ENCODE measurements at places on chromosomes 4 and X.

- DNase-seq: no peak
These were observed 112.1 kb downstream of the CDKL5 start for GRCh38 chrX:18537524-18537923.

DNA sequence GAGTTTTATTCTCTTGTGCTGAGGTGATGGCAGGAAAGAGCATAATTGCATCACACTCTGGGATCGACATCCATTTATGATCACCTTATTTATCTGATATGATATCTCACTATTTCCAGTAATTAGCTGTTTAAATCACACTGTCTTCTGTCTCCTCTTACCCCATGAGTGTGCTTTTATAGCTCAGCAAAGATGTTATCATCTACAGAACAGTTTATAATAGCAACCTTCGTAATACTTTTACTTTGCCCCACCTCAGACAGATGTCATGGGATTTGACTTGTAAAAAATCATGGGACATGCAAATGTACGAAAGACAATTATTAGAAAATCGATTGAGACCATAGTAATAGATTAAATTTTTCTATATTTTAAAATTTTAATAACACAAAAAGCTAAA is 1122.3 kb upstream of the PCDH10 start:
- DNase-seq: no peak

GRCh38 chr4:28702571-28702970 is 1841.9 kb downstream of the STIM2 start:
- DNase-seq: no peak

- DNase-seq: no peak
These were observed 75.9 kb downstream of the NAA11 start for GRCh38 chr4:79249881-79250503.

GRCh38 chr4:101127176-101127790 is 220.0 kb downstream of the PPP3CA start:
- no peak for DNase-seq

- DNase-seq: no peak
These were observed 9.4 kb downstream of the FNIP2 start for GRCh38 chr4:158778156-158778711.

DNA sequence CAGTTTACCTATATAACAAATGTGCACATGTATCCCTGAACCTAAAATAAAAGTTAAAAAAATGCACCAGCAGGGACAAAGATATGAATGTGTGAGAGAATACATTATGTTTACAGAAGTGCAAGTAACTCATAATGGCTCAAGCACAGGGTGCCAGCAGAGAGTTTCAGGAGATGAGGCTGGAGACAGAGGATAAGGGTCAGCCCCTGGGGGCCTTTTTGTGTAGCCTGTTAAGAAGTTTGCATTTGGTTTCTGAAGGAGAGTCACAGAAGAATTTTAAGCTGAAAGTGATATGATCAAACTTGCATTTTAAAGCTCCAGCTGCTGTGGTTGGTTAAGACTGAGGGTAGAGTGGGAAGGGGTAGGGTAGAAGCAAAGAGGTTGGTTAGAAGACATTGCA is 48.6 kb upstream of the CAPN6 start:
- DNase-seq: no peak

GRCh38 chr4:31741326-31741725 is 1021.2 kb downstream of the PCDH7 start:
- DNase-seq: no peak

DNA sequence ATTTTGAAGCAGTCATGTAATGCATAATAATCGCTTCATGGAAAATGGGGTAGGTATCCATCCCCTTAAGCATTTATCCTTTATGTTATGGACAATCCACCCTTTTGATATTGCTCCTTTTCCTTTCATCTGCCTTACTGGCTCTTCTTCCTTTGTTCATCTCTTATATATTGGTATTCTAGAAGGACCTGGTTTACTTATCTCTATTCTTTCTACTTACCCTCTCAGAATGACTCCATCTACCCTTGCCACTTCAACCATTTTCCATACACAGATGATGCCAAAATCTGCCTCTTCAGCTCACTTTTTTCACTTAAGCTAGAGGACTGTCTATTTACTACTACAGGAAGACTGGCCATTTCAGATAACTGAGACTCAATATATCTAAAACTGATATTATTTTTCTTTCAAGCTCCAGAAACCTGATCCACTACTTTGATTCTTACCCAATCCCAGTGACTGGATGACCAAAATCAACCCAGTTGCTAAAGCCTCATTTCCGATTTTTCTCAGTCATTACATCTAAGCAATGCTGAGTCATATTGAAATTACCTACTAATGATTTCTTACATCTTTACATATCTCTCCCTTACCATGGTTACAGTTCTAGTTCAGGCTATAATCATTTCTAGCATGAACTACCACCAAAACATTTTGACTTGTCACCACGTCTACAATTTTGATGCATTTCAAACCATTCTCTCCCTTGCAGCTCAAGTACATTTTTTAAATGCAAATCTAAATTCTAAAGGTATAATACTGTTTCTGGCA is 93.7 kb downstream of the FAAH2 start:
- no peak for DNase-seq

GRCh38 chr4:25978327-25978726 is 64.3 kb downstream of the SMIM20 start:
- DNase-seq: no peak

GRCh38 chr4:154143720-154144119 is 347.9 kb downstream of the DCHS2 start:
- no peak for DNase-seq

DNA sequence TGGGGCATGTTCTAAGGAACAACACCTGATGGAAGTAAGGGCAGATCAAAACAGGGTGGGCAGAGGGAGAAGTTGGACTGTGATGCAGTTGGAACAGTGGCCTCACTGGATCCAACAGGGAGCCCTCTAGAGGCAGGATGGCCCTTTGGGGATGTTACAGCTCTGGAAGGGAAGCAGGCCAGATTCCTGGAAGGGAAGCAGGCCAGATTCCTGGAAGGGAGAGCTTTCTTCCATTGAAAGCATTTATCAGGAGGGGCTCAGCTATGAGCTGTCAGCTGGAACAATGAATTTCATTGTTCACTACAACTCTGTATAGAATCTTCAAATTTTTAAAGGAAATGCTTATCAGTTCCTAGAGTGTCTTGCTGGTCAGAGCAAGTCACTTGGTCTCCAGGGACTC is 17.7 kb downstream of the IL15 start:
- no peak for DNase-seq

- no peak for DNase-seq
These were observed 155.7 kb upstream of the MAP3K15 start for GRCh38 chrX:19670854-19671620.

GRCh38 chr4:184506527-184507121 is 32.3 kb upstream of the IRF2 start:
- peak; percentile 52 for DNase-seq

DNA sequence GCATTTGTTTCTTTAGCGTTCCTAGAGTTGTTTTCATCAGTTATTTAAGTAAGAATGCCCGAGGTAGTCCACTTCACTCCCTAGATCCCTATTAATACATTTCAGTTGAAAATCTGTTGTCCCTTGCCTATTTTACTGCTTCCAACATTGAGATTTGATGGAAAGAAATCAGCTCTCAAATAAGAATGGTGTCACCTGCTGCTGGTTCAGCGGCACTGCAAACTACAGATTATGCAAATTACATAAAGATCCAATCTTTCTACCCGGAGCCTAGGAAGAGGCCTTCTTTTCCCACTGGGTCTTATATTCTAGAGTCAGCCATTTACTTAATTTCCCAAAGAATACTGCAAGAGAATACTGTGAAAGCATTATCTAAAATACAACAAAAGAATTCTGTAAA is 597.6 kb upstream of the MAGEB2 start:
- no peak for DNase-seq

DNA sequence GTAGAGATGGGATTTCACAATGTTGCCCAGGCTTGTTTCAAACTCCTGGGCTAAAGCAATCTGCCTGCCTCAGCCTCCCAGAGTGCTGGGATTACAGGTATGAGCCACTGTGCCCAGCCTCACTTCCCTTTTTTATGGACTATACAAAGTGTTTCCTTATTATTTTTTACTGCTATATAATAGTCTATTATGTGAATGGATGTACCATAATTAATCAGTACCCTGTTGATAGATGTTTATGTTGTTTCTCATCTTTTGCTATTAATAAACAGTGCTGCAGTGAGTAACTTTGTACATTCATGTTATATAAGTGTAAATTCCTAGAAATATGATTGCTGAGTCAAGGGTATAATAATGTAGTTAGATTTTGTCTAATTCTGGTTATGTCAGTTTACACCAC is 35.8 kb upstream of the LARP1B start:
- no peak for DNase-seq

- DNase-seq: no peak
These were observed 28.5 kb upstream of the PRRG1 start for GRCh38 chrX:37320541-37321203.

- DNase-seq: no peak
These were observed 32.2 kb downstream of the CFAP299 start for GRCh38 chr4:80367737-80368136.

GRCh38 chr4:120754590-120754989 is 167.9 kb downstream of the PRDM5 start:
- DNase-seq: no peak

GRCh38 chr4:80294206-80294605 is 27.7 kb downstream of the FGF5 start:
- DNase-seq: no peak

- DNase-seq: no peak
These were observed 257.5 kb upstream of the FAT1 start for GRCh38 chr4:186981161-186981560.
